Activated T-helper 9 cell treated with anti-CD3 and anti-CD28 coated beads, Interleukin-2, amount 50 U/mL, for 16 hours (primary cell): ENCODE measurements at places on chromosomes 12 and 14.

- no peak for DNase-seq
These were observed 36.0 kb downstream of the ATF1 start for GRCh38 chr12:50799908-50800307.

DNA sequence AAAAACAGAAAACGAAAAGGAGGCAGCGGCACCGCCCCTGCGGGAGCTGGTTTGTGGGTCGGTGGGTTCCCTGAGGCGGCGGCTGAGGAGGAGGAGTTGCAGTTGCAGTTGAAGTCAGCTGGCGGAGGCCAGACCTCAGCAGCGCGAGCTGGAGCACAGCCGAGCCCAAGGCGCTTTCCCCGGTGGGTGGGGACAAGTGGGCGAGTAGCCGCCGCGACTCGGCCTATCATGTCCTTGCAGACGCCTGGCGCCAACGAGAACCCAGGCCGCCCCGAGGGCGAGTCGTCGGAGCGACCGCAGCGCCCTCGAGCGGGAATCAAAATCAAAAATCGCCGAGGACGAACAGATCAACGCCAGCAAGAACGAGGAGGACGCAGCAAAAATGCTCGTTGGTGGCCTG lies 12.7 kb upstream of the CLEC1A start:
- no peak for DNase-seq

DNA sequence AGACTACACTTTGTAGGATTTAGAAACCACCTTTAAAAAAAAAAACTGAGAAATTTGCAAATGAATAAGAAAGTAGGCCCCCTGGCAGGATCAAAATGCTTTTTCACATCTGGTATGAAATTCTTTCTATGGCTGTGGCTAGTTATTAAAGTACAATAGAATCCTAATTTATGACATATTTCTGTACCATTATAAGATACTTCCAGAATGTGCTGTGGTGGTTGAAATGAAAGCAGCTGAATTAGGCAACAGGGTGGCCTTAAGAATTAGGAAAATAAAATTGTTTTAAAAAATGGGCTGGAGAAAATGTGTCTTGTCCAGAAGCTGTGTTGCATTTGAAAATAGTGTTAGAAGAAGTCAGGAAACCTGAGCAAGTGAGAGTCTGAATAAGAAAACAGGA lies 85.9 kb upstream of the PDE3A start:
- no peak for DNase-seq

DNA sequence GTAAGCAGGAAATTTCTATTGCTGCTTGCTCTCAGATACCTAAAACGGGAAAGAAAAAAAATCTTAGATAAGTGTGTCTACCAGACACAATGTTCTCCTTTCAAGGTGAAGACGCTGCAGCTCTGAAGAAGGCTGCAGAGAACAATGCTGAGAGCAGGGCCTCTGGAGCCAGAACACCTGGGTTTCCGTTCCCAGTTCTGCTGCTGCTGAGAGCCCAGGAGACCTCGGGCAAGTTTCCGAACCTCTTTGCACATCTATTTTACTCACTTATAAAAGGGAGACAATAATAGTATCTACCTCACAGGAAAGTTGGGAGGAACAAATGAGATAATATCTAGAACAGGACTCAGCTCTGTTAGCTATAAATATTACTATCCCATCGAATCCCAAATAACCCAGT lies 122.9 kb downstream of the TMTC1 start:
- DNase-seq: no peak

DNA sequence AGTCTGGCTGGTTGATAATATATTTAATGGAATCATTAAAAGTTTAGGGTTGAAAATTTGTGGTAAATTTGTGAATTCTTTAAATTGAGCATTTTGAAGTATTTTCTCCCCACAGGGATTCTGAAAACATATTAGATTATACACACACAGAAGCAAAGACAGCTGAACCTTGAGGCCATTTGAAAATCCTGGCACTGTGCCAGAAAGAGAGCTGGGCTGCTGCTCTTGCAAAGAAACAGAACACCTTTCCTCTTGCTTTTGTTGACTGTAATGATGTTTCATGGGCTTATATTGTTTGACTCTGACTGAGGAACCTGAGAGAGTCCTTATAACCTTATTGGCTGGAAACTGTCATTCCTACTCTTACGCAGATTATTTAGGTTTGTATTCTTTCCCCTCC lies 4.8 kb downstream of the RNF34 start:
- no peak for DNase-seq

DNA sequence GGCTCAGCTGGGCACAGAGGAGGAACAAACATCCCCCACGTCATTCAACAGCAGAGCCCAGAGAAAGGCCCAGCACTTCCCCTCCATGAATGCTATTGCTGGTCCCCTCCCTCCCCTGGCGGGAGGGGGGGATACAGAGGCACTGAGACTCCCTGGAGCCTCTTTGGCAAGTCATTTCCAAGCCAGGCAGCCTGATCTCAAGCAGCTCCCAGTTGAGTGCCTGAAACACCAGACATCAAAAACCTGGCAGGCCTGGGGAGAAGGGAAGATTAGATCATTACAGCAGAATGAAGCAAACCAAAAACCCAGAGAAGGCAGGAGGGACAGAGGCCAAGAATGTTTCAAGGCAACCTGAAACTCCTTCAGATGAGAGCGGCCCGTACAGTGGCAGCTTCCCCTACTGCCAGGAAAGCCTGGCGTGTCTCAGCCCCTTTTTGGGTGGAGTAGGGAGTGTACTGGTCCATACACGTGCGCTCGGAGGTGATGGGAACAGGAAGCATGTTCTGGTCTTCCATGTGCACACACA lies 92.1 kb downstream of the LRRC74A start:
- DNase-seq: no peak

DNA sequence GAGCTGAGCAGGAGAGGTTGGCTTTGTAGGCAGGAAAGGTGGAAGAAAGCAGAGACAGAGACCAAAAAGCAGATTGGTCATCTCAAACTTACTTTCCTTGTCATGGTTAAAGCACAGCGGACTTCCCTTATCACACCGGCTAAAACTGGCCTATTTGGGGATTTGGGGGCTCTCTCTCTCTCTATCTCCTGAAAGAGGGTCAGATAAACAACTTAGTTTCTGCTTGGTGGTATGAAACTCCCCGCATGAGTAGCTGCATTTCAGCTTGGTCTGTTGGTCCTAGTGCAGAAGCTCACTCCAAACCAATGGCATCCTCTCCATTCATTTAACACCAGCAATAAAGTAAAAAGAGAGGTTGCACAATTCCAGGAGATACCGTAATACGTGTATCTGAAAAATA lies 57.1 kb downstream of the TNFAIP2 start:
- no peak for DNase-seq

DNA sequence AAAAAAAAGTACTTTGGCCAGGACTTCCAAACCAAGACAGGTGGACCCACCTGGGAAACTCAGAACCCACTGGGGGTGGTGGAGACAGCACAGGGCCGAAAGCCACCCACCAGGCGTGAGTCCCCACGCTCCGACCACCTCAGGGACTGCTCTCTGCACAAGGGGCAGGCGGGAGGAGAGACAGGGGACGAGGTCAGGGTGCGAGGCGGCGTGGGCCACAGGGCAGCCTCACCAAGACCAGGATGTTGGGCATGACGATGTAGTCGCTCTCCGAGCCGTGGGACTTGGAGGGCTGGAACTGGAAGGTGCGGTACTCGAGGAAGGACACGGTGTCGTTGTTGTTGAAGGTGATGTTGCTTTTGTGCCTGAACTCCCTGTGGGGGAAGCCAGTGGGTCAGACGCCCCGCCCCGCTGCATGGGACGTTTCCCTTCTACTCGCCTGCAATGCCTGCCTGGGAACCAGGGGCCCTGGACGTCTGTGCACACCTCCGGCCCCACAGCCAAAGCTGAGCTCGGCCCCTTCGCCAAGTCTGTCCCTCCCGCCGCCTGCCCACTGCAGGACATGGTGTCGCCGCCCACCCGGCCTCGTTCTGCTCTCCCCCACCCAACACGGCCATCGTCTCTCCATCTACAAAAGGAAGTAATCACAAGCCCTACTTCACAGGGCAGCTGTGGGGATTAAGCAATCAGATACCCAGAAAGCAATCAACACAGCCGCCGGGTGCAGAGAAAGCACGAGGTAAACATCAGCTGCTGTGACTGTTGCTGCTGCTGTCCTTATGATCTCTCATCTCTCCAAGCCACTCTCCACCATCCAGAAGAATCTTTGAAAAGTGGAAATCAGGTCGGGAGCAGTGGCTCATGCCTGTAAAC lies 48.7 kb downstream of the SCARB1 start:
- no peak for DNase-seq

DNA sequence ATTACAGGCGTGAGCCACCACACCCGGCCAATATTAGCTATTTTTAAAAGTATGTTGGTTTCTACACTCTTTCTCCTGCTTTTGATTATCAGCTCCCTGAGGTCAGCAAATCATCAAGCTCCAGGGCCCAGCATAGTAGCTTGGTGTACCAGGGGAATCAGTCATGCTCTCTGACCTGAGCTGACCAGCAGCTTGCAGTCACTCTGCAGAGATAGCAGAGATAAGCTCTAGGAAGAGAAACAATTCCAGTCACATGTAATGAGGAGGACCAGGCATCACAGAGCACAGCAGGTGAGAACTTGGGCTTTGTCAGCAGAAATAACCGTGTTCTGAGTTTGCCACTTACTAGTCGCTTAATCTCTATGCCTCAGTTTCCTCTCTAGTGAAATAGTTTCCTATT lies 8.5 kb downstream of the PLEKHD1 start:
- DNase-seq: no peak

- DNase-seq: no peak
These were observed 23.1 kb downstream of the EXD2 start for GRCh38 chr14:69214393-69214792.

- DNase-seq: no peak
These were observed 80.1 kb downstream of the ETV6 start for GRCh38 chr12:11729439-11730150.

DNA sequence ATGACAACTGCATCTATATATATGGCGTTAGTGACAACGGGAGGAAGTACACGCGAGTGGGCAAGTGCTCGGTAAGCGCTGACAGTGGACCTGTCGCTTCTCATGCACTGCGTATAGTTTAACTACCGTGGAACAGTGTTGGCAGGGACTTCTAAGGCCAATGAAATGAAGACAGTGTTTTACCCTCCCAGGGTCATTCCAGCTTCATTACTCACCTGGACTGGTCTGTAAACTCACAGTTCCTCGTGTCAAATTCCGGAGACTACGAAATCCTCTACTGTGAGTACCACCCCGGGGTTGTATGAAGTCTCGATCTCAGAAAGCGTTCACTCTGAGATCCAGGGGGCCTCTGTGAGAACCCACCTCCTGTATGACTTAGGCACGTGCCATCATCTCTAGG lies 129.2 kb upstream of the EVL start:
- DNase-seq: no peak

GRCh38 chr12:41460906-41461305 lies 272.8 kb downstream of the PDZRN4 start:
- DNase-seq: no peak

- DNase-seq: no peak
These were observed 36.1 kb upstream of the EVL start for GRCh38 chr14:100028990-100029677.

DNA sequence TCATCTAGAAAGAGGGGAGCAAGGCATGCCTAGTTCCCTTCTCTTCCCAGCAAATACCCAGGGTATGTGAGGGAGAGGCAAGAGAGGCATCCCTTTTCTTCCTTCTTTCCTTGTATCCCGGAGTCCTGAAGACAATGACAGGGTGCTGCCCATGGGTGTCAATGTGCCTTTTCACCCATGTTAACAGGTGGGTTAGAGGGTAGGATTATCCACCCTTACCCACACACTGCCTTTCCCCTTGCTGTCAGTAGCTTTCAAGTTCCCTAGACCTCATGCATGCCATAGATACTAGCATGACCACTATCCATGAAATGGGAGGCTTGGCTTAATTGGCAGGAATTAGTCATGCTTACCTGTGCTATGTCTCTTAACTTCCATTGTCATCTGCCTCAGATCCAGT lies 36.3 kb upstream of the PCNX1 start:
- no peak for DNase-seq

- DNase-seq: no peak
These were observed 46.0 kb upstream of the TRAF3 start for GRCh38 chr14:102731101-102731870.

DNA sequence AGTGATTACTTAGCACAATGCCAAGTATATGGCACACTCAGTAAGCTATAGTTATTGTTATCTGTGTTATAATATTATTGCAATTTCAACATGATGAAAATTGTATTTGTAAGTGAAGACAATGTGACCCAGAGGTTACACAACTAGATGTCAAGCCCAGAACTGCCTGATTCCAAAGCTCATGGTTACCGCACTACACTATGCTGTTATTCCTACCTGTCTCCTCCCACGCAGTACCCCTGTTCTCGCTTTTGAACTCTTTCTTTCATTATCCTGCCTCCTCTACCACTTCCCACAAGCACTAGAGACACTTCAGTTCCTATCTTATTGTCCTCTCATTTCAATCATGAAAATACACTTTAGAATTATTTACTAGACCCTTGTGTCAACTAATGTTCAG lies 93.2 kb downstream of the PLCZ1 start:
- DNase-seq: no peak

- DNase-seq: no peak
These were observed 69.8 kb downstream of the CNTN1 start for GRCh38 chr12:40762072-40762471.

DNA sequence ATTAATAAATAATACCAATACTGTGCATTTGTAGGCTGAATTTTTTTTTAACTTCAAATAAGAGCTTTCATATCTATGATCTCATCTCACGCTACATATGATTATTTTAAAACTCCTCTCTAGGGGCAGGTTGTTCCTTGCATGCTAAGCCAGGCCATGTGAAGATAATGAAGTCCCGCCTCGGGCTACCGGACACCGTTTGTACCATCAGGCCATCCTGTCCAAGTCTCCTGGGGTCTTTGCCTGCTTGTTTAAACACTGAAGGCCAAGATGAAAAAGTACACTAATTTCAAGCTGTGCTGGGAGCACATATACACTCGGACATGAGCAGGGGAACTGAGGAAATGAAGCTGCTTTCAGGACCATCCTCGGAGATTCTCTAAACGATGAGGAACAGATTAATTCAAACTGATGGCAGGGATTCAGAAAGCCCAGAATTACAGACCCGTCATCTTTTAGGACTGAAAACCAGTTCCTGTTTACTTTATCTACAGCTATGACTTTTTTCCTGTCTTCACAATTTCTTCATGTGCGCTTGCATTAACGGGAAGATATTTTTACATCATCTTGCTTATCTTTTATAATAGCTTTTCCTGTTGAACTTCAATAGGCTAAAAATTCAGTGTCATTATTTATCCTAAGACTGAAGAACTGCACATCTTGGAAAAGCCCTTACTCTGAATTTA lies 6.3 kb upstream of the ABHD12B start:
- DNase-seq: no peak

- no peak for DNase-seq
These were observed 766.2 kb downstream of the FLRT2 start for GRCh38 chr14:86296173-86296572.

- peak; percentile 31 for DNase-seq
These were observed 39.2 kb upstream of the PLXNC1 start for GRCh38 chr12:94109160-94109559.
